Epithelial cell of proximal tubule (primary cell): ENCODE measurements at places on chromosomes 4 and X.

- no peak for DNase-seq
Measured at GRCh38 chr4:15855804-15856475, 77.8 kb downstream of the CD38 start.

DNA sequence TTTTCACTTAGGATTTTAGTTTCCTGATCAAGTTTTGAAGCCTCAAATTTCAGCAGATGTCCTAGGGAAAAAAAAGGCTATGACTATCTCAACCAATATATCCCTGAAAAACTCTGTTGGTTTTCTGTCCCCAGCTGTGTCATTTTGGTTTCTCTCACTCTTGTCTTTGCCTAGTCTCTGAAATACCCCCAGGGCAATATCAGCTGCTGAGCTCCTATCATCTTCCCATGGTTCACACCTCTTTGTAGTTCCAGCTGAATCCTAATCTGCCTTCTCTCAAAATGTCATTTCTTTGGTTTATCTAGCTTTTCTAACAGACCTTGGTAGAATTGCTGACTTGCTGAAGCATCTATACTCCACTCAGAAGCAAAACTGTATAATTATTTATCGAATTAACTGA lies 2370.5 kb downstream of the ARAP2 start:
- no peak for DNase-seq

DNA sequence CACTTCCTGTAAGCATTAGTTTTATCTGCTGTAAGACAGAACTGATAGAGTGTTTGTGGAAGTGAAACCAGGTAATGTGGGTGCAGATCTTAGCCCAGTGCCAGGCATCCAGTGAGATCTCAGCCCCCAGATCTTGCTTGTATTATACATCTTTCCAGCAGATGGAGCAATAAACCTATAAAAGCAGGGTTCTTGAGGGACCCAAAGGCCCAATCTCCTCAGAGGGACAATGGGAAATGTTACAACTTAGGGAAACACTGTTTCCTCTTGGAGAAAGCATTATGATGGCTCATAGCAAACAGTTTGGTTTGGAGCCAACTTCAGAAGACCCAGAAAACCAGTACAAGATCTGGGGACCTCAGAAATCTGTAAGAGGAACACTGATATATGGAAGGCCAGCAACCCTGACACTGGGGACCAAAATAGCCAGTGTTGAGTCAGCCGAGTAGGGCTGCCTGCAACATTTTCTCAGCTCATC lies 206.3 kb downstream of the SLC7A11 start:
- DNase-seq = no peak

- no peak for DNase-seq
Measured at GRCh38 chr4:47017081-47017480, 14.3 kb upstream of the GABRB1 start.

DNA sequence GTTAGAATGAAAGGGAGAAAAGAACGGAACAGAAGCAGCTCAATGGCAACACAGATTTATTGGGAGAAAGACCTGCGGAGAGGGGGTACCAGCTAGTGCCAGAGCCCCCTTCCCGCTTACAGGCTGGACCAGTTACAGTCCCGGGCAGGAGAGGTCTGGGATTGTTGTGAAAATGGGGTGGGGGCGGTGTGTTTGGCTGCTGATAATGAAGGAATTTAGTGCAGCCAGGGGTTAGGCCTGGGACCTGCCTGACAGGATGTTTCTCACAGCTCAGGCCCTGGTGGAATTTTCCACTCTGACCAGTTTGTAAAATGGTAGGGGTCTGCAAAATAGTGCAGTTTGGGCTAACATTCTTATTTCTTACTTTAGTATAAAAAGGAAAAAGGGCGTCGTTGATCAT lies 75.4 kb upstream of the SPIN4 start:
- DNase-seq = no peak

DNA sequence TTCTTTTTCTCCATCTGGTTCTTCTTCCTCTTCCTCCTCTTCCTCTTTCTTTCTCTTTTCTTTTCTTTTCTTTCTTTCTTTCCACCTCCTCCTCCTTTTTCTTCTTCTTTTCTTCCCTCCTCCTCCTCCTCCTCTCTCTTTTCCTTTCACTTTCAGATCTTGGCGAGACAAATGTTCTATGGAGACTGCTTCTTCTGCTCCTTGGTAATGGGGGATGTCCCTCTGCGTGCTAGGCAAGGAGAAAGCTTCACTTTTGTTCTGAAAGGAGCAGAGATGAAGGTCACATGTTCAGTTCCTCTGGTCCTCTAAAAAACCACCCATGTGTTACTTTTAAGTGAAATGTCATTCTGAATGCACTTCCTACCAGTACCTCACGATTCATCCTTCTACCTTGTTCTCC lies 33.2 kb downstream of the NBDY start:
- DNase-seq = no peak
